ENCODE measurements at places on chromosomes 11 and 22.

DNA sequence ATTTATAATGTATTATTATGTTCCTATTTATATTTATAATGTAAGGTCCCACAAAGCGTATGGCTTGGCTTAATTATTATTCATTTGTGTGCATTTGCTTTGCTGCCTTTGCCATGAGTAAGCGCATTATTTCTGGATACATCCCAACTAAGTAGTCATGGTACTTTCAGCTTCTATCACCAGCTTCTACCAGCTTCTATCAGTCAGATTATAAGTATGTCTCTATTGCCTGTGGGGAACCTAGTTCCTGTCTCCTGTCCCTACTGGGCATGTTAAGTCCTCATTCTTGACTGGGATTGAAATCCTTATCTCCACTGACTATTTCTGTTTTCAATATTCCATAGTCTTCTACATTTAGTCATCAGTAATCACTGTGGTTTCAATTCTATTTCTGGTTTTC is 33.5 kb upstream of the OR10W1 start:
- DNase-seq = peak; percentile 15

DNA sequence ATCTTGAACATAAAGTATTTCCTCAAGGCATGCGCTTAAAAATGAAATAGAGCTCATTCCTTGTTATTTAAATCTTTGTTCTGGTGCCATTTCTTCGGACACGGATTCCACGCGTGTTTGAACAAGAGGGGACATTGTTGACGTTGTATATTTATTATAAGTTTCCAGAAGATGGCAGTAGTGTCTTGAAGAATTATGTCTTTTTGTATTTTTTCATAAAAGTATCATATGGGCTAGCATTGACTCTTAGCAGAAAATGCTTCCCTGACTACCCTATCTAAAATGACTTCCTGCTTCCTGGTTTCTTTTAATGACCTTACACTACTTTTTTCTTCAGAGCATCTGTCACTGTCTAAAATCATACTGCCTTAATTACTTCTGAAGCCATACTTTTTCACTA is 20.4 kb downstream of the BIRC2 start:
- no peak for DNase-seq

DNA sequence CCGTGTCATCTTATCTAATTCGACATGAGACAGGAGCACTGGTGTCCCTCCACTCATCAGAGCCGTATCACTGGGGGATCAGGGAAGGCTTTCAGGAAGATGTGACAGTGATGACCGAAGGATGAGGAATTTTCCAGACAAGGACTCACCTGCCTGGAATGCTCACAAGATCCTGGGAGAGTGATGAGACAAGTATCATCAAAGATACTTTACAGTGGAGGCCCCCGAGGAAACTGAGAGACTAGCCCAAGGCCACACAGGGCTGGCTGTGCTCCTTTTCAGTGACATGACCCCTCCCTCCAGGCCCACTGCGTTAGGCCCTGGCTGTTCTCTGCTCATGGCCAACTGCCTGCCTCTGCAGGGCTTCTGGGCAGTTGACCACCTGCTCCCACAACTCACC is 13.0 kb downstream of the CLPB start:
- DNase-seq = peak; percentile 13

- DNase-seq = no peak
Observed at GRCh38 chr22:29973269-29973668, 90.3 kb downstream of the MTMR3 start.

DNA sequence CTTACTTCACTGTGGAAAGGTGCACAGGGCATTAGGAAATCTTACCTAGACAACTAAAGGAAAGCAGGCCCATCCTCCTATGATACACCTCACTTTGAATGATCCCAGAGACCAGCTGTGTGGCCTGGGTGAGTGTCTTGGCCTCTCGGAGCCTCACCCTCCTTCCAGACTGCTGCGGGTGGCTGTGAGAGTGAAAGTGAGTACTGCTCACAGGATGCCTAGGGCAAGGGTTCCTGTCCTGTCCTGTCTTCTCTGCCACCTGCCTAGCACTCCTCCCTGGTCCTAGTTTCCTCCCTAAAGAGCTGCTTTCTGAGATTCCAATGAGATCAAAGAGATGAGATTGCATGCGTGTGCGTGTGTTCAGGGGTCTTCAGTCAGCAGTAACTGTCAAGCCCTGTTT is 19.5 kb upstream of the ADORA2A start:
- DNase-seq = no peak

DNA sequence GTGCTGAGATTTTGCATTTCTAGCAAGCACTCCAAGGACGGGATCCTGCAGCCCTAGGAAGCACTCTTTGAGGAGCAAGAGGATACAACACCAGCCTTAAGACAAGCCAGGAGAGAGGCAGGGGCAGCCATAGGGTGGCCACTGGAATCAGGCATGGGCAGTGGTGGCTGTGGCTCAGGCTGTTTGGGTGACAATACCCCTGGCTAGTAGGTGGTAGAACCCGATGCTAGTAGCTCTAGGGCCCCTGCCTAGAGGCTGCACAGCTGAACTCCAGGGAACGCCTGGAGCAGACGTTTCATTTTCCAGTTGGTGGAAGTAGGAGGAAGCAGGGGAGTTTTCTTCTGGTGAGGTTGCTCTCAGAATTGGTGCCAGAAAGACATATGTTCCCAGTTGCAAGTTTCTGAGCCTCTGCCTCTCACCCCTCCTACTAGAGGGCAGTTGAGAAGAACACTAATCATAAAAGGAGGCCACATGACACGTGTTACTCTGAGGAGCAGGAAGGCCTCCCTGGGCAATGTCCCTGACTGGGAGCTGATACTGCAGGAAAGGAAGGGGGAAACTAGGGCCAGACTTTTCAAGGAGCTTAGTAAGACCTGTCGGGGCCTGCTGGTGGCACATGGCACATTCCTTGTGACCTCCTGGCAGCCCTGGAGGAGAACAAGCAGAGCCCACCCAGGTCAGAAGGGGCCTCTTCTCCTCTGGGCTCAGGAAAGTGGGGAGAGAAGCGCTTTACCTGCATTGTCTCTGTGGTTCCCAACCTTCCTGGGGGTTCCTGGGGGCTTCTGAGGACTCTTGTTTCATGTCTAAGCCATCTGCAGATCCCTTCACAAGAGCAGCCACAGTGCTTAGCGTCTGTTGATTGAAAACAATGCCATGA is 56.6 kb upstream of the DRD2 start:
- no peak for DNase-seq

- DNase-seq = no peak
Observed at GRCh38 chr22:44541671-44542319, 43.8 kb upstream of the RTL6 start.

- DNase-seq = no peak
Observed at GRCh38 chr11:25566298-25567200, 765.4 kb upstream of the ANO3 start.

- no peak for DNase-seq
Observed at GRCh38 chr11:86972734-86973133, 17.5 kb upstream of the FZD4 start.

- DNase-seq = no peak
Observed at GRCh38 chr11:35520376-35520775, 5.0 kb downstream of the PAMR1 start.

DNA sequence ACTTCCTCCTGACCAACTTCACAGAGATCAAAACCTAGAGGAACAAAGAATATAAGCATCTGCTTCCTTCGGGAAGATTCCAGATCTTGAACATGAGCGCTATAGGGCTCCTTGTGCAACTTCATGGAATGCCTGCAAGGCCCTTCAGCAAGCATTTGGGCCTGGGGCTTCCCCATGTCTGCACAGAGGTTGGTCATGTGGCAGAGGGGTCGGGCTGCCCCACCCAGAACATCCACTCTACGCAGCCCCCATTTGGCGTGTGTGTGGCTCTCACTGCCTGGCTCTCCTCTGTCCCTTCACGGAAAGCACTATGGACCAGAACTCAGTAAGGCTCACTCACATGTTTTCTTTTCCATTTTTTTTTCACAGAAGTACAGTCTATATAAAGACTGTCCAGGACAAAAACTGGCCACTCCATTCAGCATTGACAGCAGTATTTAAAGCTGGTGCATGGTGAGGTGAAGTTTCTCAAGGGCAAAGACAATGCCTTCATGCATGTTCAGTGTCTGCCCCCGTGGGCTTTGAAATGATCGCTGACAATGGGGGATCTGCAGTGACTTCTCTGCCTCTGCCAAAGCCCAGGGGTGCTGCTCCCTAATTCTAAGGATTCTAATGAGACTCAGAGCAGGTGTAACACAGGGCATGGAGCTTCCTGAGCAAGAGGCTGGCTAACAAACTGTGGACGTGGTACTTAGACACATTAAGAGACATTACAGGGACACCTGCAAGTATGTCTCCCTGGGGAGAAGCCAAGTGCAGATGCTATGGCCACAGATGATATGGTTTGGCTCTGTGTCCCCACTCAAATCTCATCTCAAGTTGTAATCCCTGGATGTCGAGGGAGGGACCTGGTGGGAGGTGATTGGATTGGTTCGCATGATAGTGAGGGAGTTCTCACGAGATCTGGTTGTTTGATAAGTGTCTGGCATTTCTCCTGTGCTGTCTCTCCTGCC is 66.5 kb upstream of the PITPNB start:
- no peak for DNase-seq

- peak; percentile 88 for DNase-seq
Observed at GRCh38 chr22:37316875-37317371, 34.6 kb downstream of the CYTH4 start.

DNA sequence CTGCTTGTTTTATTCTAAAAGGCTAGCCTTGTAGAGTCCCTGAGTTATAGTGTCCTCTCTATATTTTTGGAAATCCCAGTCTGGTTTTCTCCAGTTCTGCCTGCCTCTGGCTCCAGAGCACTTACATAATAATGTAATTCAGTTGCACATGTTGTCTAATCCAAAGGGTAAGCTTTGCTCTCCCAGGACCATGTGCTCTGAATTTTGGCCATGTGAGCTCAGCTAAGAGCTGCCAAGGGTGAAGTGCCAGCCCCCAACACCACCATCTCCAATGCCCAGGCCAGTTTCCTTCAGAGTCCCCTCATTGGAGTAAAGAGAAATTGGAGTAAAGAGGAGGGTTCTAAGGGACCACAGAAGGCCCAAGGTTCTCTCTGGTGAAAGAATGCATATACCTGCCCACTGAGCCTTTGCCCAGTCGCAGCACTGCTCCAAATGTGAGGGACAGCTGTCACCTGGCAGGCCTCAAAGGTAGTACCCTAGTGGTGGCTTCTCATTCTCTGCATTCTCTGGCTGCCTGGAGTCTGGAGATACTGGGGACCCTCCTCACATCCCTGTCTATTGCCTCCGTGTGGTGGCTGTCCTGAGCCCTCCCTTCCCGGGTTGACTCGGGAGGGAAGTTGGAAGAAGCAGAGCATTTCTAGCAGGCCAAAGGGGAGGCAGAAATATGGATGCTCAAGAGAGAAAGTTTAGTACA is 4.9 kb downstream of the CRY2 start:
- no peak for DNase-seq

DNA sequence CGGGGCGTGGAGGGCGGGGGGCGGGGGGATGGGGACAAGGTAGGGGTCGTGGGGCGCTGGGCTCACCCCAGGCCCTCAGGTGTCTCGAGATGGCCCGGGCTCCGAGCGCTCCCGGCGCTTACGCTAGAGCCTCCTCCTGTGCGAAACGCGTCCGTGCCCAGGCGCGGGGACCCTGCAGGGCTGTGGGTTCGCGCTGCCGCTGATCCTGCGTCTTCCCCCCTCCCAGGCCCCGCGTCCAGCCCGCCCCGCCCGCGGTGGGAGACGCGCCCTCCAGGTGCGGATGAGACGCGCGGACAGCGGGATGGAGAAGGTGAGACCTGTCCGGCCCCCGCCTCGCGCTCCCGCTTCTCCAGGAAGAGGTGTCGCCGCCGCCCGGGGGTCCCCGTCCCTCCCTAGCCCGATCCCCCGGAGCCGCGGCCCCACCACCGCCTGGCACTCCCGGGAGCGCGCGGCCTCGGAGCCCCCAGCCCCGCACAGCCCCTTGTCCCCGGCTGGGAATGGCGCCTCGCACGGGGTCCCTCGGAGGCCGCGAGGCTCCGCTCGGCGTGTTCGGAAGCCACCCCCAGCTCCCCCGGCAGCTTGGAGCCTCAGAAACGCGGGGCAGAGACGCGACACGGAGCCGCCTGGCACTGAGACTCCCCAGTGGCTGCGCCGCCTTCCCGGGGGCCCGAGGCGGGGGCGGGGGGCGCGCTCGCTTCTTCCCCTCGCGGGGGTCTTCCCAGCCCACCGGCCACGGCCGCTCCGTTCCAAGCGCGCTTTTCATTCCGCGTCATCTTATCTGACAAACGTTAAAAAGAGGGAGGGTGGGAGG is 27.6 kb upstream of the TOLLIP start:
- DNase-seq = peak; percentile 11

- peak; percentile 62 for DNase-seq
Observed at GRCh38 chr11:118290923-118291322, 13.6 kb upstream of the CD3E start.

DNA sequence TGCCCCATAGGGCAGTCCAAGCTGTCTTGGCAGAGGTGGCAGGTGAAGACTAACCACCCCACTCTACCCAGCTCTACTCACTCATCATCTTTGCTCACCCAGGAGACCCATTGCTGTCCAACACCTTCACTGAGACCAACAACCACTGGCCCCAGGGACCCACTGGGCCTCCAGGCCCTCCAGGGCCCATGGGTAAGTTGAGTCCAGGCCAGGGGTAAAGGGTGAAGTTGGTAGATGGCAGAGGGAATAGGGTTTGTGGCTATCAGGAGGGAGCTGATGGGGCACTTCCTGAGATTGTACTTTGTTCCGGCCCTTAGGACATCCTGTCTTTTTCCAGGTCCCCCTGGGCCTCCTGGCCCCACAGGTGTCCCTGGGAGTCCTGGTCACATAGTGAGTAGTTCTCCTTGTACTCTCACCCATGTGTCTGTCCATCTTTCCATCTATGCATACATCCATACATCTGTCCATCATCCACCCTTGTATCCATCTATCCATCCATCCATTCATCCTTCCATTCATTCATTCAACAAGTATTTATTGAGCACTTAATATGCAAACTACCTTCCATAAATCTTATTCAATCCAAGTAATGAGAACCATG is 27.7 kb downstream of the EMID1 start:
- no peak for DNase-seq

GRCh38 chr11:77471558-77472193 is 2.2 kb downstream of the PAK1 start:
- no peak for DNase-seq

GRCh38 chr11:124115782-124116616 is 749 bp downstream of the VWA5A start:
- DNase-seq = no peak

DNA sequence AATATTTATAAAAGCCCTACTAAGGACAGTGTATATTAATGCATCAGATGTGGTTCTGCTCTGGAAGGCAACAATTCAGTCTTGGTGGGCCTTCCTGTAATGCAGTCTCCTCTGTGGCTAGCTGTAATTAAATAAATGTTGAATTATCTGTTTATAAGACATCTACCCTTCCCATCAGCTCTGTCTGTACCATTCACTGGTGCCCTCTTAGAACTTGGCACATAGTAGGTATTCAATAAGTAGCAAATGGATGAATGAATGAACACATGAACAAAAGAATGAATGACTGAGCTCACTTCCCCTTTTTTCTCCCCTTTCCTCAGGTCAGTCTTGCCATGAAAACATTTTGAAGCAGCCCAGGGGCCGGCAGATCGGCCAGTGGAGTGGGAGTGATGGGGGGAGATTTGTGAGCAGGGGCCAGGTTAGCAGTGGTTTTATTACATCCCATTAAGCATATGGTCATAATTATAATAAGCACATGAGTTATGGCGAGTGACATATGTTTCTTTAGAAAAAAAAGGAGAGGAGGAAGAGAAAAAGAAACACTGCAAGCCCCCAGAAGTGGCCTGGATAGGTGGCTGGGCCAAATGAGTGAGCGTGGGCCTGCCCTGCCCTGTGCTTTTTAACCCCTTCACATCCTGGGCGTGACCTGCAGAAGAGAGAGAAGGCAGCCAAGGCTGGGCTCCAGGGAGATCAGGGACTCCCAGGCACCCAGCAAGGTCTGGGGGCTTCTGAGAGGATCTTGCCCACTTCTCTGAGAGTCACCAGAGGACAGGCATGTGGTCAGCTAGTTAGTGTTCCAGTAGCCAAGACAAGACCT is 48.6 kb upstream of the CD82 start:
- DNase-seq = no peak
